ENCODE measurements at places on chromosomes 3 and 15.

GRCh38 chr15:33871980-33872379 lies 96.3 kb upstream of the CHRM5 start:
- peak; percentile 59 for DNase-seq

- peak; percentile 39 for DNase-seq
Observed at GRCh38 chr3:110381992-110382391, 689.6 kb upstream of the NECTIN3 start.

DNA sequence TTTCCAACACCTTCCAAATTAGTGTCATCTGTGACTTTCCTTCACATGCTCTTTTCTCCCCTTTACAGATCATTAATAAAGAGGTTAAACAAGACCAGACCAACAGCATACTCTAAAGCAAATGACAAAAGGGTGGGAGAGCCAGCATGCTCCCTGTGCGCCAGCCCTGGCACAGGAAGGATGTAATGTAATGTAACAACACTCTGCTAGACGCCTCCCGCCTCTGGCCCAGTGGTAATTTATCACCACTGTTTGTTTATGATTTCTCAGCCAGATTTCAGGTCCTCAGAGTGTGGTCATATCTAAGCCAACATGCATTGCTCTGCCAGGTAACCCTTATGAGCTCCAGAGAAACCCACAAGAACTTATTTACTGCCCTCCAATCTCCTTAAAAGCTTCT lies 189.5 kb upstream of the WNT5A start:
- no peak for DNase-seq

DNA sequence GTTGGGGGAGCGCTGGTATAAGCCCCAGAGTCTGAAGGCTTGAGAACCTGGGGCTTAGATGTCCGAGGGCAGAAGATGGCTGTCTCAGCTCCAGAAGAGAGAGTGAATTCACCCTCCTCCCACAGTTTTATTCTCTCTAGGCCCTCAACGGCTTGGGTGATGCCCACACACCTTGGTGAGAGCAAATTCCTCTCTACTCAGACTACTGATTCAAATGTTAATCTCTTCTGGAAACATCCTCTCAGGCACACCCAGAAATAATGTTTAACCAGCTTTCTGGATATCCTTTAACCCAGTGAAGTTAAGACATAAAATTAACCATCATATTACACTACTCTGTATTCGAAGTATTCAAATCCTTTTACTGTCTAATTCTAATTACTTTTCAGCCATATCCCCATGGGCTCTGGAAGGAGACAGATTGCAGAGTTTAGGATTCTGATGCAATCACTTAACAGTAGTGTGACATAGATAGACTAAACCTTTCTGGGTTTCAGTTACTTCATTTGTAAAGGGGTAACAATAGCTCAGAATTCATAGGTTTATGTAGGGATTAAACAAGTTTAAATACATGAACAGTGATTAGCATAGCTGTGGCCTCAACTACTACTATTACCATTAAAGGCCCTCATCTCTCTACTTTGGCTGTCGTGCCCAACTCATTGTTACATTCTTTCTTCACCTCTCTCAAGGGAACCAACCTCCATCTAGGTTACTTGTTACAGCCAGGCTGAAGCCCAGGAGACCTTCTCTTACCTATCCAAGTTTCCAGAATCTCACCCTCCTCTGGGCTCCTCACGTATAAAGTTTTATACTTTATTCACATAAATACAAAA lies 25.7 kb upstream of the ANO10 start:
- DNase-seq = peak; percentile 14

- DNase-seq = no peak
Observed at GRCh38 chr3:39671600-39671999, 137.8 kb upstream of the MYRIP start.

DNA sequence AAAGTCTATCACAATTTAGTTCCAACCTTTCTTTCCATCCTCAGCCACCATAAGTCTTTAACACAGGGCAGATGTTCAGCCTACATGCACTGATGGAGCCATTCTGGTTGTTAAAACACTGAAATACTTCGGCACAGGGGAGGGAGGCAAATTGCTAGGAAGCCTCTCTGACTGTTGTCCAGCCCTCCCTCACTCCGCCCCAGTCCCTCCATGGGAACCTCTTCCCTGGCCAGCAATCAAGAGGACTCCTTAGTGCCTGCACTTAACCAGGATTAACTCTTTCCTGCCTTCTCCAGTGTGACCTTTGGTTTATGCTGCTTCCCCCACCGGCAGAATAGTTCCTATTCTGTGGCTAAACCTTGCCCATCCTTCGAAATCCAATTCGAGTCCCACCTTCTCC lies 47.0 kb upstream of the USP3 start:
- DNase-seq = no peak

- DNase-seq = peak; percentile 34
Observed at GRCh38 chr15:72796210-72796514, 12.6 kb upstream of the ADPGK start.

GRCh38 chr15:95701410-95701809 lies 629.1 kb upstream of the NR2F2 start:
- DNase-seq = no peak

All from NCI-H524 (cell line).